Hypothalamus (tissue), 51 donors: ENCODE measurements at places on chromosomes 2 and 18.

DNA sequence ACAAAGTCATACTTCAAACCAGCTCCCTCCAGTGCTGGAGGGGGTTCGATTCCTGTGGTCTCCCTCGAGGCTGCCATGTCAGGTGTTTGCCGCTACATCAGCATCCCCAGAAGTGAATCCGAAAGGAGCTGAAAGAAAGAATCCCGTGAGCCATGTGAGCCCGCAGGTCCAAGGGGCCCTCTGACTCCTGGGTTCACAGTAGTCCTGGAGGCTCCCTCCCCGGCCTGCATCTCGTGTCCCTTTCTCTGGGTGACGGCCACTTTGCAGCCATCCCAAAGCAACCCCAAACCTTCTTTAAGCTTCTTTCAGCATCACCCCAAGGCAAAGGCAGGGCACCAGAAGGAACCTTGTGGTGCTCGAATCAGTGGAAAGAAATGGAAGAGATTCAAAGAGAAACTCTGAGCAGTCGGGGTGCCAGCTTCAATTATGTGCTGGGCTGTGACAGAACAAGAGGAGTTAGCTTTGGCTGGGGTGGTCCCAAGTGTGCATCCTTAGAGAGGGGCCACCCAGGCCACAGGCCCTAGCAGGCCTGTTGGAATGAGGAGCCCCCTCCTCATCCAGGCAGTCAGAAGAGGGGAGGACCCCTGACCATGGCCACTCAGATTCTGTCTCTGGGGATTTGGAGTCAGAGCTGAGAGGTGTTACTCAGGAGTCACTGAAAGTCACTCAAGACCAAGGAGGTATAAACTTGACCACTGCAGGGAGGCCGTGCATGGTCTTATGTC lies 59.7 kb downstream of the CIB4 start:
- DNase-seq, result no peak

DNA sequence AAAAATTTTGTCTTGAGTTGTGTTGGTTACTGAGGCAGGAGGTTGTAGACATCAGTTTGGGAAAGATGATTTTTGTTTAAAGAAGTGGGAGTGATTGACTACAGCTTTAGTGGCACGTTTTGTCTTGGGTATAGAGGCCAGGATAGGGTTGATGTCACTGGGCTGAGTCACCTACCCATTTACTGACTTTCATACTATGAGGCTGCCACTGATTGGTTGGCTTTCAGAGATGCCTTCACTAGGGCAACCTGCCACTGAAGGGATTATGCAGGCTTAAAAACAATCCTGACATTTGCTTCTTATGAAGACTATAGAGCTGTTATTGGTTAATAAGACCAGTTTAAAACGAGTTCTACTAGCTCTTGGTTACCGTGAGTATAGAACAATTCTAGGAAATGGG lies 479.1 kb downstream of the SOX11 start:
- no peak for DNase-seq

- no peak for DNase-seq
Observed at GRCh38 chr18:42549596-42549995, 565.9 kb downstream of the RIT2 start.

GRCh38 chr2:98459496-98460175 lies 15.0 kb downstream of the INPP4A start:
- no peak for DNase-seq

GRCh38 chr2:9033385-9034168 lies 30.1 kb upstream of the MBOAT2 start:
- no peak for DNase-seq
